ENCODE measurements at places on chromosomes 4 and X. TPM values are rescaled to one million over a fixed set of nuclear protein-coding genes. Genes with fewer than 3 reads are reported as not detected.

DNA sequence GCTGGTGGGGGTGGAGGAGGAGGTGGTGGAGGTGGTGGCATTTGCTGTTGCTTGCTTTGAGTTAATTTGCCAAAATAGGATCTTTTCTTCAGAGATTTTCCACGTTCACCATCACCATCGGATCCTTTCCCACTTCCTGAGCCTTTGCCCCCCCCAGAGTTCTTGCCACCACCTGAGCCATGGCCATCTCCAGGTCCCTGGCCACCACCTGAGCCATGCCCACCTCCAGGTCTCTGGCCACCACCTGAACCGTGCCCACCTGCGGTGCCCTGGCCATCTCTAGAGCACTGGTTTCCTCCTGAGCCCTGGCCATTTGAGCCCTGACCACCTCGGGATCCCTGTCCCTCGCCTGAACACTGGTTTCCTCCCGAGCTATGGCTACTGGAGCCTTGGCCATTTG, 1.9 kb downstream of the IRS4 start:
- no peak for DNase-seq

GRCh38 chr4:124946696-124947095, 234.2 kb upstream of the ANKRD50 start:
- no peak for DNase-seq

DNA sequence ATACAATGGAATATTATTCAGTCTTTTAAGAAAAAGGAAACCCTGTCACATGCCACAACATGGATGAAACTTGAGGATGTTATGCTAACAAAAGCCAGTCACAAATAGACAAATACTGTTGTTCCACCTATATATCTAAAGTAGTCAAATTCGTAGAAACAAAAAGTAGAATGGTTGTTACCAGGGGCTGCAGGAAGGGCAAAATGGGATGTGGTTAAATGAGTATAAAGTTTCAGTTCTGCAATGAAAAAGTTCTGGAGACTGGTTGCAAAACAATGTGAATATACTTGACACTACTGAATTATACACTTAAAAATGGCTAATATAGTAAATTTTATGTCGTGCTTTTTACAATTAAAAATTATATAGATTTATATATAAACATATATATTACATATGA, 12.2 kb downstream of the SPOCK3 start:
- no peak for DNase-seq

RAB33A gene
- 36.5 TPM for total RNA-seq

DNA sequence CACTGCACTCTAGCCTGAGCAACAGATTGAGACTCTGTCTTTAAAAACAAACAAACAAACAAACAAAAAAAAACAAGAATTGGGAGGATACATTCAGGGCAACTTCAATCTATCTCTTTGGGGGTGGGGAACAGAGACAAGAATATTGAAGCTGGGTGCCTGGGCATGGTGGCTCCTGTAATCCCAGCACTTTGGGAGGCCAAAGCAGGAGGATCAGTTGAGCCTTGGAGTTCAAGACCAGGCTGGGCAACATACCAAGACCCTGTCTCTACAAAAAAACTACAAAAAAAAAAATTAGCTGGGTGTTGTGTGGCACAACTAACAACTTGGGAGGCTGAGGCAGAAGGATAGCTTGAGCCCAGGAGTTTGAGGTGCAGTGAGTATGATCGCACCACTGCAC, 1.2 kb downstream of the LETM1 start:
- DNase-seq = no peak

SGMS2 gene
- 0.94 TPM for total RNA-seq

DNA sequence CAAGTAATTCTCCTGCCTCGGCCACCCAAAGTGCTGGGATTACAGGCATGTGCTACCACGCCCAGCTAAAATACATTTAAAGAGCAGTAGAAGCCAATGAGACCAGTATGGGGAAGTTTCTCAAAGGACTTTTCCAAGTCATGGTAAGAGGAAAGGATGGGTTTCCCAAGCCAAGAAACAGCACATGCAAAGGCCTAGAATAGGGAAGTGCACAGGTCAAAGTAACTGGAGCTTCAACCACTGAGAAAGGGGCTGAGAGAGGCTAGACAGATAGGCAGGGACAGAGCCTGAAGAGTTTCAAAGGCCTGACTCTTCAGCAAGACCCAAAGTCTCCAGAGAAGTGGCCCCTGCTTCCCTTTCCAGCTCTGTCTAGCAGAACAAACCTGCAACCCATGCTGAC, 162.1 kb downstream of the CORIN start:
- DNase-seq = no peak

DCX gene
- 389 TPM for total RNA-seq

PCDH10 gene
- total RNA-seq = 43.8 TPM

DNA sequence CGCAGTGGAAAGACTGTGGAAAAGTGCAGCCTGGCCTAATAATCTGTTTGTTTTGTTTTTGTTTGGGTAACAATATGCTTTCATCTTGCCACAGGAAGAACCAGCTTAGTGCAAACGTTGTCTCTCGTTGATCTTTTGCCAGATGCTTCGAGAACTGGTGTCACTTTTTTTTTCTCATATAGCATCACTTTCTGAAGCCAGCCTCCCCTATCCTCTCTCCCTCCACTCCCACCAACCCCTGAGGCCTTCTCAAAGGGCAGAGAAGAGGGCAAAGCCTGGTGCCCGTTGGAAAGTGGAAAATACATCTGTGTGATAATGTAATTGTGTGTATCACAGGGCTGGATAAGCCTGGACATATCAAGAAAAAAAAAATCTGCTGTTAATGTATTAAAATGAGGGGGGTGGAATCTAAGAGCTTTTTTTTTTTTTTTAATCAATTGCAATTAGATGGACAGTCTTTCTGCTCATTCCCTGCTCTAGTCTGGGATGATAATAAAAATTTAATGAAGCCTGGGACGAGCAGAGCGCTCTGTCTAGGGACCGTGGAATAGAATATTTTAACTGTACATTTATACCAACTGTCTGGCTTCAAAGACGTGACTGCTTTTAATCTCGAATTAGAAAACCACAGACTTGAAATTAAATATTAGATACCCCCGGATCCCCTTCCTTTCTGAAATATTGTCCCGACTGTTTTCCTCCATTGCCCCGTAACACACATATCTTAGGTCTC, 8.1 kb downstream of the POU4F2 start:
- no peak for DNase-seq

GRCh38 chr4:41430792-41431191, 107.2 kb upstream of the LIMCH1 start:
- DNase-seq = no peak

LRP2BP gene
- total RNA-seq = 10.8 TPM

SPINK2 gene
- not detected for total RNA-seq

- DNase-seq = no peak
Observed at GRCh38 chr4:165718660-165719059, 154.4 kb upstream of the TLL1 start.

CD38 gene
- total RNA-seq = 6.1 TPM

DNA sequence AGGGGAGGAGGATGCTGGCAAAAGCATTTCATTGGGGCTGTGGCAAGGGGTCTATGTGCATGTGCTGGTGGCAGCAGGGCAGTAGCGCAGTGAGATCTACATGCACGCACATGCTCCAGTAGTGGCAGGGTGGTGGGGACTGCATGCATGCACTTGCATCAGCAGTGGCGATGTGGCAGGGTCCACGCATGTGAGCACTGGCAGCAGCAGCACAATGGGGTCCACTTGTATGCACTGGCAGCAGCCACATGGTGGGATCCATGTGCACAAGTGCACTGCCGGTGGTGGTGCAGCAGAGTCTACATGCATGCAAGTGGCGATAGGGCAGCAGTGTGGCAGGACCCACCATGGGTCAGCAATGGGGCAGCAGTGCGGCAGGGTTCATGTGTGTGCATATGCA, 233.1 kb downstream of the THOC2 start:
- DNase-seq = no peak

GRCh38 chrX:70353514-70353913, 63.6 kb downstream of the KIF4A start:
- no peak for DNase-seq

DNA sequence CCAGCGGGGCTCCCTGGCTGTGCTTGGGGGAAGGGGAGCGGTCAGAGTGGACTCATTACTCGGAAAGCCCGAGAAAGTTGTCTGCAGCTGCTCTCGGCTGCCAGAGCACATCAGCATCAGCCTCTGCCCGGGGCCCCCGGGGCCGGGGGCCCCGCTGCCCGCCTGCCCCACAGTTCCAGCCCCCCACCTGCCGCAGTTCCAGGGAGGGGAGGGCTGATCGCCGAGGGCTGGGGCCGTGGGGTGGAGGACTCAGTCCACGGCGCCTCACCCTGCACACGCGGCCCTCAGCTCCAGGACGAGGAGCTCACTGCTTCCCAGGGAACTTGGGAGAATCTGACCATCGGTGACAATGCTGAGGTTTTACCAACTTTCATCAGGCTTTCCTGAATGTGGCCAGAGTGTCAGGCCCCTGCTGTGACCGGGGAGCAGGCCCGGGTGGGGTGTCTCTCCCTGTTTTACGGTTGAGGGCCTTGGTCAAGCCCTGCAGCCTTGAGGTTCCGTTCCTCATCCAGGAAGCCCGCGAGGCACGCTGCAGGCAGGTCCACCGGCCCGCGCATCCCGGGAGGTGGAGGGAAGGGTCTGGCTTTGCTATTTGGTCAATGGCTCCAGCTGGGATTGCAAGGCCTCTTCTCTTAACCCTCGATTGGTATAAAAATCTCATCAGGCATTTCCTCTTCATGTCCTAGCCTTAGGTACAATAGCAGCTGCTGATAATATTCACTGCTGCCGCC, 57.2 kb downstream of the CPZ start:
- DNase-seq = no peak

CCDC158 gene
- total RNA-seq = 4.2 TPM

GDPD2 gene
- total RNA-seq = 2.5 TPM

DNA sequence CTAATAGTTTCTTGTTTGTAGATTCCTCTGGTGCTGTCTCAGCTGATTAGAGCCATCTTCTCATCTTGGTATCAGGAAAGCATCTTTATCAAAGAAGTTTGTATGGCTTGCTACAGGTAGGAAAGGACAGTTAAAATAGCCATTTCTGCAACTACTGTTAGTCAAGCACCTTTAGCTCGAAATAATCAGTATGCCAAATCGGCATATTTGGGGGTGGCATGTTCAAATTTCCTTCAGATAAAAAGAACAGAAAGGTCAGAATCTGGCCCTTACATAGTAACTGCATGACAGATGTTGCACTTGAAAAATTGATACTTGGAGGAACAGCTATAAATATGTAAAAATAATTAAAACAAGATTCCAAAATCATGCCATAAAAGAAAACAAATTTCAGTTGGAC, 4.8 kb downstream of the C4orf46 start:
- DNase-seq = no peak

ARHGAP6 gene
- 0.78 TPM for total RNA-seq

CLDN34 gene
- 0.62 TPM for total RNA-seq

- DNase-seq = no peak
Observed at GRCh38 chr4:55884093-55884850, 30.8 kb downstream of the EXOC1 start.

- DNase-seq = no peak
Observed at GRCh38 chrX:1336948-1337779, 579 bp downstream of the IL3RA start.

- no peak for DNase-seq
Observed at GRCh38 chrX:39645178-39645895, 452.4 kb downstream of the BCOR start.

DNA sequence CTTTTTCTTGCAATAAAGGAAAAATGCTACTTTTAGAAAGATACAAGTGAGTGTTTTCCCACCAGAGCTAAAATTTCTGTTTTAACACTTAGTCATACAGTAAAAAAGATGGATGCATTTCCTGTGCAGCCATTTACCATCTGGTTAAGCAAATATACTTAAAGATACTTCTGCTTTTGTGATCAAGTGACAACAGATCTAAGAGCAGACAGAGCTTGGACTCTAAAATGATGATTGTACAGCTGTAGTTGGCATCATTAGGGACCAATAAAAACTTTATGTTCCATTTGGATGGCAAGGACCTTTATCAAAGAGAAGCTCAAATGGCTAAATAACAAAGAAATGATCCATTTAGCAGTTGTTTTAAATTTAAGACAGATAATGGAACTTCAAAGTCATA, 270.8 kb downstream of the FSTL5 start:
- no peak for DNase-seq

- peak; percentile 62 for DNase-seq
Observed at GRCh38 chr4:81565142-81565870, 93.6 kb upstream of the RASGEF1B start.

- DNase-seq = no peak
Observed at GRCh38 chr4:75037252-75037651, 104.3 kb downstream of the PARM1 start.

DNA sequence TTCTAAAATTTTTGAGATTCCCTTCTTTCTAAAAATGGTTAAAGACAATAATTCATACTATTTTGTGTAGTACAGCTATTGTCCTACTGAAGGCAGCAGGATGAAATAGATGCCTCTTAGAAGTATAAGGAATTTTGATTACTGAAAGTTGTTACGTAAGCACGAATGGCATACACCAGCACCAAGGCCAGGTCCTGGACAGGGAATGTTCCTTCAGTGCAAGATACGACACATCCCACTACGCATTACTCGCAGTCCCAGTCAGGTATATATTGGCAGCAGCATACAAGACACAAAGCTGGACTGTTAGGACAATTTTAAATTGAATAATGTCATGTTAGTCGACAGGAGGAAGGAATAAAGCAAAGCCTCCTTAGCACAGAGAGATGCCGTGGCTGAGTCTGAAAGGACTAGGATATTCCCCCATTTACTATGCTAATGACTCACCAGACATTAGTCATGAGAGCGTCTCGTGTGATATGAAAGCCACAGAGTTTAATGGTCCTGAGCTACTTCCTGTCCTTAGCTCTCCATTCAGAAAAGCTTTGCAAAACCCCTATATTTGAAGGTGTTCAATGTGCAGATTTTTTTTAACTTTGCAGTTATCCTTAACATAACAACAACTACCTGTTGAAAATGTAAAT, 504.3 kb downstream of the FAM133A start:
- DNase-seq = no peak

F11 gene
- total RNA-seq = not detected

USP27X gene
- total RNA-seq = 15.4 TPM

TMEM128 gene
- total RNA-seq = 44.3 TPM

DNA sequence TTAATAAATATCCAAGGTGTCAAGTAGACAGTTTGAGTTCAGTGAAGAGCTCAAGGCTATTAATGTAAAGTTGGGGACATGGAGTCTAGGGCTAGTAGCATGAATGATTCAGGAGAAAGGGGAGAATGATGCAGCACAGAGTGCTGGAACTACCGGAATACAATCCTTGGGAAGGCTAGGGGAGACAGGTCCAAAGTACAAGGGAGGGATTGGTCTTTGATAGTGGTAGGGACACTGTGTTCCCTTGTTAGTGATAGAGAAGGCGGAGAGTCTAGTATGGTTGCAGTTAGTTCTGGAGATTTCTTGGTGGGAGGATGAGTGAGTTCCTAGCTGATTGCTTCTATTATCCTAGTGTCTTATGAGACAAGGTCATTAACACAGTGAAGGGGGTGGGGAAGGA, 8.7 kb downstream of the GCNA start:
- no peak for DNase-seq

DNA sequence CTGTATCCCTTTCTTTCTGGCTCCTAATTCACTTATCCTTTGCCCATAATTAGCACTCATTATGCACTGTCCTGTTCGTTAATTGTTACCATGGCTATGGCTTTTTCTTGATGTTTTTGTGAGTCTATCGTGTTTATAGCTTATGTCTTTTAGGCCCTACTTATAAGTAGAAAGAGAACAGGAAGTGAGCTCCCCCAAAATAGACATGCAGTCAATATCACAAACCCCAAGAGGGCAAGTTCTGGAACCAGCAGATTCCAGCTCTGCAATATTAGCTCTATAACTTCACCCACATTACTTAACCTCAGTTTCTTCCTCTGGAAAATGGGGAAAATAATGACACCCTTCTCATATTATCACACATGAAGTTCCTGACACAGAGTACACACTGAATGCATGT, 7.4 kb upstream of the HS3ST1 start:
- no peak for DNase-seq

SPIN3 gene
- 38.5 TPM for total RNA-seq

- DNase-seq = no peak
Observed at GRCh38 chr4:138939960-138940359, 75.6 kb upstream of the NOCT start.

All from occipital lobe (tissue), 3 donors.